ENCODE measurements at places on chromosomes 6 and 20.

DNA sequence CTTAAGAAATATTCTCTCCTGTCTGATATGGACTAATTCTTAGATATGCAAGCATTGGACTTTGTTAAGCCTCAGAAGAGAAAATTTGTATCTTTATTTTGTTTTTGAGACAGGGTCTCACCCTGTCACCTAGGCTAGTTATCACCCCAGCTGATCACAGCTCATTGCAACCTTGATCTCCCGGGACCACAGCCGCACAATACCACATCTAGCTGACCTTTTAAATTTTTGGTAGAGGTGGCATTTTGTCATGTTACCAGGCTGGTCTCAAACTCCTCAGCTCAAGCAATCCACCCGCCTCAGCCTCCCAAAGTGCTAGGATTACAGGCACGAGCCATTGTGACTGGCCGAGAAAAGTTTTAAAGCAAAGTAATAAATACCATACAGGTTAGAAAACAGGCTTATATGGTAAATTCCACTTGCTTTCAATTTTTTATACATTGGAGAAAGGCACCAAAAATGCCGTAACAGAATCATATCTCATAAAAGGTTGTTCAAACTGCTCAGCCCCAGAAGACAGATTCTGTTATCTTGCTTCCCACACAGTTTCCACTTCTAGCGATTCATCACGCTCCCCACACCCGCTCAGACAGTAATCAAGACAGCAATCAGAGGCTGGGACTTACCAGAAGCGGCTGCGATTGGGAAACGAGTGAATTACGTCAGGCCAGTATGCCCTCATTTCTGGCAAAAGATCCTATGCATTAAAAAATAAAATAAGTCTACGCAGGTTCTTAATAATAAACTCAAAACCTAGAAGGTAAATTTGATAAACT is 13.8 kb downstream of the RNASET2 start:
- no peak for DNase-seq

DNA sequence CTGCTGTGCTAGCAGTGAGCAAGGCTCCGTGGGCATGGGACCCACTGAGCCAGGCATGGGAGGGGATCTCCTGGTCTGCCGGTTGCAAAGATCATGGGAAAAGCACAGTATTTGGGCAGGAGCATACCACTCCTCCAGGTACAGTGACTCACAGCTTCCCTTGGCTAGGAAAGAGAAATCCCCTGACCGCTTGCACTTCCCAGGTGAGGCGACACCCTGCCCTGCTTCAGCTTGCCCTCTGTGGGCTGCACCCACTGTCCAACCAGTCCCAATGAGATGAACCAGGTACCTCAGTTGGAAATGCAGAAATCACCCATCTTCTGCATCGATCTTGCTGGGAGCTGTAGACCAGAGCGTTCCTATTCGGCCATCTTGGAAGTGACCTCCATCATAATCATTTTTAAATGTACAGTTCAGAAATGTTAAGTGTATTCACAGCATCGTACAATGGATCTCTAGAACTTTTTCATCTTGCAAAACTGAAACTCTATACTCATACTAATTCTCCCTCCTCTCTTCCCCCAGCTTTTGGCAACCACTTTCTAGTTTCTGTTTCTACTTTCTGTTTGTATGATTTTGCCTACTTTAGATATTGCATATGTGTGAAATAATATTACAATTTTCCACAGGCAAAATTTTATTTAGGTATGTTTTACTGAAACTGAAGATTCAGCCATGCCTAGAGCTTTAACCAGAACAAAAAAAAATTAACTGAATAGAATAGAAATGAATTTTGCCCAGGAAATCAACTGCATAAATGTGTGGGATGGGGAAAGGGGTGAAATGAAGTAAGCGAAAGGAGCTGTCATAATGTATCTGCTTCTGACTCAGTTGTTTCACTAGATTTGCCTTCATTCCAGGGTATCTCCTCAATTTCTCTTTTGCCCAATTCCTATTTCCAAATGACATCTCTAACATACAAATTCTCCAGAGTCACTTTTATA is 100.0 kb downstream of the RWDD2A start:
- no peak for DNase-seq

DNA sequence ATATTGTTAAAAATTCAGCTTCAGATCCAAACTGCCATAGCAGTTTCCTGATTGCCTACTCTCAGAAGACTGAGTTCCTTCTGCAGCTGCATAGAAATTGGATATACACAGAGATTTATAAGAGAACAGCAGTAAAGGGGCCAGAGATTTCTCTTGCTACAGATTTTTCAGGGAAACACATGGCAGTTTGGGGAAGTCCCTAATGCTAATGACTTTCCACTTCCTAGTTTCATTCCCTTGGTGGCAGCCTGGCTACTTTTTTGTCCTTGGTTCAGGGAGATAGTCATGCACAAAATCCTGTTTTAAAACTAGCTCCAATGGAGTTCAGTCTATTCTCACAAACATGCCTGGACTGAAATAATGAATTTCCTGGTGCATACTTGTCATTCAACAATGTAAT is 125.3 kb upstream of the PLCB4 start:
- no peak for DNase-seq

- DNase-seq: no peak
Measured at GRCh38 chr20:61982191-61982950, 83.3 kb downstream of the TAF4 start.

GRCh38 chr20:64105846-64106434 is 1.4 kb downstream of the NPBWR2 start:
- no peak for DNase-seq

DNA sequence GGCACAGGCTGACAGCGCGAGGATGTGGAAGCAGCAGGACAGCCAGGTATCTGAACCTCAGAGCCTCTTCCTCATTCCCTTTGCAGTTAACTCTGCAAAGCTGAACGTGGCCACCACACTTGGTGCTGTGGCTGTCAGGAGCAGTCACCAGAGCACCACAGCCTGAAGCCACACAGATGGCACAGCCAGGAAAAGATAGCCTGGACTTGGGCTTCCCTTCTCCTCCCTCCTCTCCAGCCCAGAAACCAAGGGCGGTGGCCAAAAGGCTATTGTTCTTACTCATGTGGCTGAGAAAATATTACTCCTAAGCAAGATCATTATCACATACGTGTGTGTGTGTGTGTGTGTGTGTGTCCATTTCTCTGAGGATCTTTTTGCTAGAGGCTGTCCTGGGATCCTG is 39.8 kb downstream of the CD164 start:
- no peak for DNase-seq

DNA sequence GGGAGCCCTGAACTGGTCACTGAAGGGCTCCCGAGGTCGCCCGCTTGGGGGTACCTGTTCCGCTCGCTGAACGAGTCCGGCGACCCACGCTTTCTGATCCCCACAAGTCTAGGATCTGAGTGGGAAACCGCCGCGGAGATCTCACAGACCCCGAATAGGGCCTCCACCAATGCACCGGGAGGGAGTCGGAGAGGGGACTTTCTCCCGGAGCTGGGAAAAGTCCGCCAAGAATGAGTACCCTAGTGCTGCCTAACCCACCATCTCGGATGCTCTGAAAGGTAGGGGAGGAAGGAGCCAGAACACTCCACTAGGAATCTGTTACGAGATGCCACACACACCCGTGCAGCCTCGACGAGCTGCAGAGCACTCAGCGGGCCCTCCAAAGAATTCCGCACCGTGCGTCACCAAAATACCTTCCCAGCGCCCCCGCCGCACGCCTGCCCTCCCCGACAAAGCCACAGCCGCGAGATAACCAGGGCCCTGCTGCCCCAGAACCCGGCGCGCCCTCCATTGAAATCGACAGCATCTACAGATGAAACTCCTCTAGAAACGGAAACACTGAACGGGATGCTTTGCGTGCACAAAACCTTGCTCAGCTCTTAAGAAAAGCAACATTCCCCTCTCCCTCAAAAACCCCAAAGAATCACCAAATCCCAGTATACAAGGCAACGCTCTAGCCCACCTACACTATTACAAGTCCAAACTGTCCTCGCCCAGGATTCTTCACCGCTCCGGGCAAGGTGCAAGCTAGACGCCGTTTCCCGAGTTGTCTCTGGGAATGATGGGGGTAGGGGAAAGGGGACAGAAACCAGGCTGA is 686 bp downstream of the COL12A1 start:
- DNase-seq: no peak

DNA sequence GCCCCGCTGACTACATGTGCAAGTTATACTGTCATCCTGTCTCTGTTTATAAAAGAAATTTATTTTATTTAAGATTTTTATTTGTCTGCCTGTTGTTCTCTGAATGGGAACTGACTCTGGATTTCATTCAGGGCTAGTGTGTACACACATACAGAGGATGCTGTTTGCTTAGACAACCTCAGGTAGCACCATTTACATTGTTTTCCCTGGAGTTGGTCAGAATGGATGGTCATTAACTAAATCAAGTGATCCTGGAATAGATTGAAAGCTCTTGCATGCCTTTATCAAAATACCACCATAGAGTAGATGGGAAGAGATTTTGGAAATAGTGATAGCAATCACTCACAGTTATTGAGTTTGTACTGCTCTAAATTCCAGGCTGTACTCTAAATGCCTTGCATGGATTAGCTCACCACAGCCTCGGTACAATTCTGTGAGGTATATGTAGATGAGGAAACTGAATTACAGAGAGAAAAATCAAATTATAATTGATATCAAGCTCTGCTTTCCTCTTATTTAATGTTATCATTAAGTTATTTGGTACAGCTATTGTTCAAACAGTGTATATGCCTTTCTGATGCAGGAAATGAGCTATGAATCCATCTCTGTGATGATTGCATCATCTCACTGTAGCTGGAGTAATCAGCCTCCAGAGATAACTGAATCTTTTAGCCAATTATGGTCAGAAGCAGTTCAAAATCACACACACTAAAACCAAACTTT is 51.9 kb downstream of the RNF217 start:
- no peak for DNase-seq

DNA sequence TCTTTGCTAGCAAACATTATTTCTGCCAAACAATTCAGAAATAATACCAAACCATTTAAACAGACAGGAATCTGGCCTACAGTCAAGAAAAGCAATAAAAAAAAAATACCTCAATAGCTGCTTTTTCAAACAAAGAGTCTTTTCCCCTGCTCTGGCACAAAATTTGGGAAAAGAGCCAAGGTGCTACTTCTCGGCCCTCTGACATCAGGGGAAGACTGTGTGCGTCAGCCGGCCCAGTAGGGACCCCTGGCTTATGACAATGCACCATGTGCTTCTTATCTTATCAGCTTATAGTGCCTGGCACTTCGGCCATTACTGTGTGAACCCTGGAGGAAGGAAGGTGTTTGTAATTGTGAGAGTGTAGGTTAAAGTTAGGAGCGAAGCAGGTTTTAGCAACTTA is 89.4 kb downstream of the PDE10A start:
- DNase-seq: no peak

- no peak for DNase-seq
Measured at GRCh38 chr20:31816221-31816620, 2.9 kb upstream of the MYLK2 start.

DNA sequence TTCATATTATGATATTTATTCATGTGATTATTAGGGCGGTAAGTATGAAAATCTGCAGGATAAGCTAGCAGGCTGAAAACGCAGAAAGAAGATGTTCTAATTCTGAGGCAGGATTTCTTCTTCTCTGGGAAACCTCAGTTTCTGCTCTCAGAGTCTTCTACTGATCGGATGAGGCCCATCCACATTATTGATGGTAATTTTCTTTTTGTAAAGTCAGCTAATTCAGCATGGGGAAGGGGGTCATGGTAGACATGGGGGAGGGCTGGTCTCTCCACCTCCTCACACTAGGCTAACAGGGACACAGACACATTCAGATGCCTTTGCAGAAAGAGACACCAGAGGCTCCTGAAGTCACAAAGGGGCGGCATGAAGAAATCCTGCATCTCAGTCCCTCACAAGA is 21.7 kb upstream of the MICA start:
- no peak for DNase-seq

GRCh38 chr20:3082955-3083952 is 1.3 kb downstream of the AVP start:
- no peak for DNase-seq

DNA sequence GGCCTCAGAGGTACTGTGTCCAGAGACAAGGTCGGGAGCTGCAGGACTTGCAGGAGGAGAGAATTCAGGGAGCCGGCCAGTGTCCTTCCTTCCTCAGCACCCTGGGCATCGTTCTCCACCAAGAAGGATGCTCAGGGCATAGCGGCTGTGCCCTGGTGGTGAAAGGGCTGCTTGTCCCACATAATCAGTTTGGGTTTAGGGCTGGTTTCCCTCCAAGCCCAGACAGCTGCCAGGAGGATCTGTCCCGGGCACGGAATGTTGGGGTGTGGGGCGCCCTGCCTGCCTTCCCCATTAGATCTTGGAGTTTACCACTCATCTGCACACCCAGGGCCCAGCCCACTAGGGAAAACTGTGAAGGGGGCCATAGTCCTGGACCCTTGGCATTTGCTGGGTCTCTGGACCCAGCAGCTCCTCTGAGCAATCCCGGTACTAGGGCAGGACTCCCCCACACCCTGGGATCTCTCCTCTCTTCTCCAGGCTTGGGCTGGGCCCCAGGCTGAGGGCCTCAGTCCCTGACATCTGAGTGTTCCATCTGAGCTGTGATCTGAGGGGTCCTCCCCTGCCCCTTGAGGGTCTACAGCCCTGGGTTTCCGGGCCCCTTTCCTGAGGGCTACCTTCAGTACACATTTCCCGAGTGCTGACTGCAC is 18.6 kb upstream of the SPDEF start:
- no peak for DNase-seq

- no peak for DNase-seq
Measured at GRCh38 chr6:170504479-170504878, 48.6 kb downstream of the PSMB1 start.

- DNase-seq: no peak
Measured at GRCh38 chr6:104597541-104598050, 262.1 kb downstream of the HACE1 start.

DNA sequence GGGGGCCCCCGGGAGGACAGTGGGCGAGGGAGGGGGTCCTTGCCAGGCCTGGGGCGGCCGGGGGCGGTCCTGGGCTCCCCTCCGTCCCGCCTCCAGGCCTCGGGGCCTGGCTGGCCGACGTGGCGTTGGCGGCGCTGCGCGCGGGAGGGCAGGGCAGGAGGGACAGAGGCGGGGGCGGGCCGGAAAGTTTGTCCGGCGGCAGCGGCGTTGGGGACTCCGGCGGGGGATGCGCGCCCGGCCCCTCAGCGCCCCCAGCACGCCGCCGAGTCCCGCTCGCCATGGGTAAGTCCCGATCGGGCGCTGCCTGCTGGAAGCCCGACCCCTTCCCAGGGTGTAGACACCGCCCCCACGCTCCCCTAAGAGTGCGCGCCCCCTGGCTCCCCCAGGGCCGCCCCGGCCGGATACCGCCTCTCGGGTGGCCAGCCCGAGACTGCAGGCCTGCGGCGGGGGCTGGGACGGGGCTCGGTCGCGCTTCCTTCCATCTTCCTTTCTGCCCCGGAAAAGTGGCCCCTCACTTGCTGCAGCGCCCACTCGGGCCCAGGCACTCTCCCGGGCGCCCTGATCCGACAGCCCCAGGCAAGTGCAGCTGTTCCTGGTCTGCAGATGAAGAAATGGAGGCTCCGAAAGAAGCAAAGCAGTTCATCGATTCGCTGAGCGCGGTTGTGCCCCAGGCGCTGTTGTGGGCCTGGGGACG is at the start of gene SLC2A10:
SLC2A10 (plus strand) TSS at position 191 of the 694 bp plus-strand sequence; CDS start at position 279, 88 bp downstream.
- DNase-seq: no peak
